ENCODE measurements at places on chromosomes 4 and X.

DNA sequence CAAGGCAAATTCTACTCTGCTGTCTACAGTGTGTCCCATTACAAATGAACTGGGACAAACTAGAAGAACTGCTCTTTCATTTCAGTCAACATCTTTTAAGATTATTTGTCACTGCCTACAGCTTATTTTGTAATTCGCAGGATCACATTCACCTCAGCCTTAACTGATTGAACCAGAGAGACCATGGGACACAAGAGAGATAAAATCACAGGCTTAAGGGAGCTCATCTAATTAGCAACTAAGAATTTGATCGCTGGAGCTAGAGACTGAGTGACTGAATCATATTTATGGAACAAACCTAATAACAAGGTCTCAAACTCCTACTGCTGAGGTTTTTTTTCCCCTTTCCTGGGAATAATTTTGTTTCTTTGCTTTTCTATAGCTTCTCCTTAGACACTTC is 898.2 kb downstream of the PCDH18 start:
- DNase-seq = no peak

DNA sequence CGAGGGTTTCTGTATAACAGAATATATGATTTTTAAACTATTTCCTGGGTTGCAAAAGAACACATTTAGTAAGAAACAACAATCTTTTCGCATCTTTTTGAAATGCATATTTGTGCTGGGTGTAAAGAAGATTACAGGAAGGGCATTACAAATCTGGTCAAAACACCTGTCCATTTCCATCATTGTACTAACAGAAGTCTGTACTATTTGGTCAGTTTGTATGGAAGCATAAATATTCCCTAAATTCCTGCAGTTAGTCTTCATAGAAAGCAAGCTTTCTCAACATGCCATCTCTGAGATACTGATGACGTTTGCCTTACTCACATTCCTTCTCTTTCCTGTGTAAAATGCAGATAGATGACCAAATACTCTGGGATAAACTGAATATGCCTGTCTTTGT is 203.3 kb downstream of the NWD2 start:
- no peak for DNase-seq

DNA sequence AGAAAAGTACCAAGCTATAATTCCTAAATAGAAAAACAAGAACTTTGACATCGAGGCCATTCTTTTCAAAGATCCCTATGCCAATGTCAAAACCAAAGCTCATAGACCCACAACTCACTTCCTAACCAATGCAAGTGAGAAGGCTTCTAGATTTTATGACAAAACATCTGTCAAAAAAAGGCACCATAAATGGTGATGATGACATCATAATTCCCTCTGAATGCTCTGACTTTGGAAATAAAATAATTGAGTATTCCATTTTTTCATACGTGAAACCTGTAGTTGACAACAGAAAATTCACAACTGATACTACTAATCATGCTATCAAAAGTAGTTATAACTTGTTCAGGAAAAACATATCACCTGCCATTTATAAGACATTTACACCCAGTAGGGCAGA is 8.7 kb upstream of the CABS1 start:
- no peak for DNase-seq

- no peak for DNase-seq
Measured at GRCh38 chr4:169202145-169202699, 68.5 kb downstream of the SH3RF1 start.

DNA sequence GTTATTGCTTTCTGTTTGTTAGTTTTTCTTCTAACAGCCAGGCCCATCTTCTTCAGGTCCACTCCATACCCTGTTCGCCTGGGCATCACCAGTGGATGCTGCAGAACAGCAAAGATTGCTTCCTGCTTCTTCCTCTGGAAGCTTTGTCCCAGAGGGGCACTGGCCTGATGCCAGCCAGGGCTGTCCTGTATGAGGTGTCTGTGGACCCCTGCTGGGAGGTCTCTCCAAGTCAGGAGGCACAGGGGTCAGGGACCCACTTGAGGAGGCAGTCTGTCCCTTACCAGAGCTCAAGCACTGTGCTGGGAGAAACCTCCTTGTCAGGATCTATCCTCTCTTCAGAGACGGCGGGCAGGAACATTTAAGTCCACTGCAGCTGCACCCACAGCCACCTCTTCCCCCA is 2.5 kb upstream of the PAGE2B start:
- no peak for DNase-seq

GRCh38 chrX:48736303-48736702 is 25.2 kb upstream of the GLOD5 start:
- no peak for DNase-seq

GRCh38 chr4:44861756-44862155 is 135.4 kb upstream of the GNPDA2 start:
- DNase-seq = no peak

GRCh38 chrX:119238557-119238956 is 2.5 kb downstream of the PGRMC1 start:
- DNase-seq = no peak

- no peak for DNase-seq
Measured at GRCh38 chr4:93828995-93829819, 654 bp downstream of the ATOH1 start.

DNA sequence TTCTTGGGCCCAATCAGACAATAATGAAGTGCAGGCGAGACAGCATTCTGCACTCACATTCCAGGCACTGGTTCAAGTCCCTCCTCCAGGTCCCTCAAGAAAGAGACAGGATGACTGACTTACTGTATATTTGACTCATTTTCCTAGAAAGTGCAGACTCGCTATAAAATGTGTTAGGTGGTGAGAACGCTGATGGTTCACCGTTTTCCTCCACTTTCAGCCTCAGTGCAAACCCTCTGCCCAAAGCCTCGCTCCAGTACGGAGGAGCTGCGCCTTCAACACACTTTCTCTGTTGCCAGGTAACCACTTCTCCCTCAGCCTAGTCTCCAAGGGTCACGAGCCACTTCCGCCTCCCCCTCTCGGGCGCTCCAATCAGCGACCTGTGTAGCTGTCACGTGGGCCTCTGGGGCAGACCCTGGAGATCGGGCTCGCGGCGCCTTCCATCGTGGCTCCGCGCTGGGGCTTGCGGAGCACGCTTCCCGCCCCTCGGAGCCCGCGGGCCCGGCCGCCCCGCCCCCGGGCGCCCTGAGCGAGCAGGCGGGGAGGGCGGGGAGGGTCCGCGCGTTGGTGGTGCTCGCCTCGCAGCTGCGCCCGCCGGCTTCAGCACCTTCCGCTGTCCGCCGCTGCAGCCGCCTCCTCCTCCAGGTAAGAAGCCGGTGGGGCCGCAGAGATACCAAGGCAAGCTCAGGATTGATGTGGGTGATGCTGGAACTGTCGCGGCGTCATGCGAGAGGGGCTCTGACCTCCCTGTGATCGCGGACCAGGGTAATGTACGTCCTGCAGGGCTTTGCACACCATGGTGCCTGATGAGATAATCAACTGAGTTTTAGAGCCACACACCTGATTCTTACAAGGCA is at the start of gene WDR17:
TSS of gene WDR17 (plus strand) at position 407 of the 857 bp plus-strand sequence. CDS start 45,740 bp downstream, outside the sequence.
- DNase-seq = peak; percentile 71

DNA sequence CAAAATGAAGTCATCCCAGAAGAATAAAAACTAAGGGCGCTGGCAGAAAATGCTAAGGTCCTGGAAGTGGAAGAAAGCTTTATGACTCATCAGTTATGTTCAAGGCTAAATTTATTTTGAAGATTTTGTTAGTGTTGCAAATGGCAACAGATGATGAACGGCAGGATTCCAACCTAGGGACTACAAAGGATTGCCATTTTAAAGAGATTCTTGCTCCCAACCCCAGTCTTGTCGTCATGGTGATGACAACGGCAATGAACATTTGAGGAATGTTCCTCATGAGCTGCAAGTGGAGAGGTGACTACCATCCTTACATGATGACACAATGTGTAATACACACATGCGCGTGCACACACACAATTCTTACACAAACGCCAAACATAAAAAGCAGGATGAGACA is 54.4 kb upstream of the FTHL17 start:
- DNase-seq = no peak

- peak; percentile 48 for DNase-seq
Measured at GRCh38 chr4:7843831-7844593, 95.6 kb downstream of the AFAP1 start.

GRCh38 chrX:42443267-42443666 is 334.7 kb downstream of the PPP1R2C start:
- DNase-seq = no peak

DNA sequence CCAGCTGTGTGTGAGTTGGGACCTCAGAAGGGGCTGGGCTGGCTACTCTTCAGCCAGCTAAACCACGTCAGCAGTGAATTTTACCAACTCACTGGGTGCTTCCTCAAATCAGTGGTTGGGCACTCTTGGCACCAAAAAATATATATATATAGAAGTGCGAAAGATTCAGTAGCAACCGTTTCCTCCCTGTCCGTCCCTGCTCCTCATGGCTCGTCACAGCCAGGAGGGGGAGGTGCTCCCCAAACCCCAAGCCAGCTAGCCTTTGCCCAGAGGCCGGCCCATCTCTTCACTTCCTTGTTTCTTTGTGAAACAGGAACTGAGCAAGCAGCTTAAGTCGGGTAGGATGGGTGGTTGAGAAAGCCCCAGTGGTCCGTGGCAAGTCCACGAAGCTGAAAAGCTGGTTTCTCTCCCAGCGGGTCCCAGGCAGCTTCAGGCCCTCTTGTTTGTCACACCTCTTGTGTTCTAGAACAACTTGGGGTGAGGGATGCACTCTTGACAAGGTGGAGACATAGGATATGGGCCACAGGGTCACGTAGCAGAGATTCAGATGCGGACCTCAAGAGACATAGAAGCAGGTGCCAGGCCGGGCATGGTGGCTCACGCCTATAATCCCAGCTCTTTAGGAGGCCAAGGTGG is 6.8 kb upstream of the SASH3 start:
- DNase-seq = peak; percentile 22

GRCh38 chrX:40506201-40506985 is 74.4 kb upstream of the ATP6AP2 start:
- DNase-seq = no peak

- DNase-seq = no peak
Measured at GRCh38 chr4:39820186-39820585, 122.2 kb downstream of the UBE2K start.

GRCh38 chrX:100363896-100364295 is 46.2 kb downstream of the PCDH19 start:
- DNase-seq = no peak

- DNase-seq = no peak
Measured at GRCh38 chr4:180059216-180059881, 2183.9 kb upstream of the TENM3 start.

- DNase-seq = no peak
Measured at GRCh38 chr4:77579406-77580076, 26.1 kb upstream of the CXCL13 start.

- no peak for DNase-seq
Measured at GRCh38 chrX:9378980-9379696, 85.7 kb upstream of the TBL1X start.

- no peak for DNase-seq
Measured at GRCh38 chr4:82745173-82745842, 53.3 kb downstream of the SCD5 start.

GRCh38 chr4:138736362-138736761 is 279.2 kb upstream of the NOCT start:
- no peak for DNase-seq

DNA sequence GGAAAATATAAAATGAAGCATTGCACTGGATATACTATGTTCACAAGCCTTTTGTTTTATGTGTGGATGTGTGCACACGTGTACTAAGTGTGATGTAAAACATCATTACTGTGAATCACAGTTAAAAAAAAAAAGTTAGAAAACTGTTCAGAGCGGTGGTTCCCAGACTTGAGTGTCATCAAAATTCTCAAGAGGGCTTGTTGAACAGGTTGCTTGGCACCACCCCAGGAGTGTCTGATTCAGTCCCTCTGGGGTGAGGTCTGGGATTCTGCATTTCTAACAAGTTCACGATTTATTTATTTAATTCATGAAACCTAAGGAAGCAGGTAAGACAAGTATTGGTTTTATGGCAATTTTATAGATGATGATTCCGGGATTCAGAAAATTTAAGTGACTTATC is 1.8 kb downstream of the CENPU start:
- no peak for DNase-seq

DNA sequence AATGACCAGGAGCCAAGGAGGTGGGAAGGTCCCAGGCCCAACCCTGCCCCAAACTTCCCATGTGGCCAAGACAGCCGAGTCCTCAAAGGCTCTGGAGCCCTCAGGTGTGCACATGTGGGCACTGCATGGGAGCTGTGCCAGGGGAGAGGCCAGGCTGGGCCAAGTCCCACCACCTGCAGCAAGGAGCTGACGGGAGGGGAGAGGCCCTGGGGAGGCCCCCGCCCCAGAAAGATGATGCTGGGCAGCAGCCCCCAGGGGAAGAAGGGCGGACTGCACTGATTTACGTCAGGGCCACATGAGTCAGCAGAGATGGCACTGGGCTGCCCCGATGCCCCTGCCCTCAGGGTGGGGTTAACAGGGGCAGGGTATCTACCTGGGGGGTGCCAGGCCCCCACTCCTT is 1.4 kb downstream of the L1CAM start:
- no peak for DNase-seq

- no peak for DNase-seq
Measured at GRCh38 chrX:29662759-29663503, 552.4 kb upstream of the MAGEB2 start.

- DNase-seq = no peak
Measured at GRCh38 chr4:48156423-48156822, 22.4 kb upstream of the TXK start.

DNA sequence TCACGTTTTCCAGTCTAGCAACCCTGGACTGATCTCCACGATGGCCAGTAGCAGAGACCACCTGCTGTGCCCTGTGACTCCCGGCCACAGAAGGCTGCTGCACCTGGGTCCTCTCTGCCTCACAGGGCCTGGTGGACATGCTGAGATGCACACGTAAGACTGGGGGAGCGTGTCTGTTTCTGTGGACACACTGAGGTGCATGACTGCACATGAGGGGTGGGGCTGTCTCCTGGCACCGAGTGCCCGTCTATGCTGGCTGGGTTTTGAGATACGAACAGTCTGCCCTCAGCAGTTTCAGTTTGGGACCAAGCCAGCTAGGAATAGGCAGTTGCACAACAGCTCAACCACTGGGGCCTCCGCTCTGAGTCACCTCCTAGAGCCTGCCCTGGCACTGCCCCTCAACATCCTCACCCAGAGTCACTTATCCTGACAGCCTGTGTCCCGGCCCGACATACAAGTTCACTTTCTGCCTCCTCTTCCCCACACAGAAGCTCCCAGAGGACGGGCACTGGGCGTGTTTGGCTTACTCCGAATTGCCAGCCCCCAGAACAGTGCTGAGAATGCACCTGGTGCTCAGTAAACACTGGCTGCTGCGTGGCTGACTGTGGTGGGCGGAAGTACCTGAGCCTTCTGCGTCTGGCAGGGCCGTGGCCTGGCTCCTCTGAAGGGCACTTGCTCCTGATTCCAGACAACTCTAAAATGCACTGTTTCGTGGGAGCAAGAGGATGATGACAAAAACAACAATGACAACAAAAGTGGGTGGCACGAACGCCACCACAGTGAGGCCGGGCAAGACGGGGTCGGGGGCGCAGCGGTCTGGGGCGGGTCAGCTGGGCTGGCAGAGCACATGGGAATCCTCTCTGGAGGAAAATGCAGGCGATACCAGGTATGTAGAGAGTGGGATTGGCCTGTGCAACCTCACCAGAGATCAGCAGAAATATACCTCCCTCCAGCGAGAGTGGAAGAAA is 30.9 kb downstream of the RNF212 start:
- DNase-seq = no peak
